ENCODE measurements at places on chromosomes 6 and 20.

DNA sequence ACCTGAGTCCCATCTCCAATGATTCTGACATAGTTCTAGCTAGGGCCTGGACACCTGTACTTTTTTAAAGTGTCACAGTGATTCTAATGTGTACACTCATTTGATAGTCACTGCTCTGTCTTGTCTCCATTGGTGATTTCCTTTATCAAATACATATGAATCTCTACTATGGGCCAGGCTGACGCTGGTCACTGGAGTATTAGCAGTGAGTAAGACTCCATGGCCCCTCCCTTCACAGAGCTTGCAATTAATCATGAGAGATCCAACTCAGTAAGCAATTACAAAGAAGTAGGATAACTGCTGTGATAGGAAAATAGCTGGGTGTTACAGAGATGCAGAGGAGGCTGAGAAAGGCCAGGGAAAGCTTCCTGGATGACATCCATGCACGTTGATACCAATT lies 19.3 kb upstream of the SASH1 start:
- DNase-seq: no peak

DNA sequence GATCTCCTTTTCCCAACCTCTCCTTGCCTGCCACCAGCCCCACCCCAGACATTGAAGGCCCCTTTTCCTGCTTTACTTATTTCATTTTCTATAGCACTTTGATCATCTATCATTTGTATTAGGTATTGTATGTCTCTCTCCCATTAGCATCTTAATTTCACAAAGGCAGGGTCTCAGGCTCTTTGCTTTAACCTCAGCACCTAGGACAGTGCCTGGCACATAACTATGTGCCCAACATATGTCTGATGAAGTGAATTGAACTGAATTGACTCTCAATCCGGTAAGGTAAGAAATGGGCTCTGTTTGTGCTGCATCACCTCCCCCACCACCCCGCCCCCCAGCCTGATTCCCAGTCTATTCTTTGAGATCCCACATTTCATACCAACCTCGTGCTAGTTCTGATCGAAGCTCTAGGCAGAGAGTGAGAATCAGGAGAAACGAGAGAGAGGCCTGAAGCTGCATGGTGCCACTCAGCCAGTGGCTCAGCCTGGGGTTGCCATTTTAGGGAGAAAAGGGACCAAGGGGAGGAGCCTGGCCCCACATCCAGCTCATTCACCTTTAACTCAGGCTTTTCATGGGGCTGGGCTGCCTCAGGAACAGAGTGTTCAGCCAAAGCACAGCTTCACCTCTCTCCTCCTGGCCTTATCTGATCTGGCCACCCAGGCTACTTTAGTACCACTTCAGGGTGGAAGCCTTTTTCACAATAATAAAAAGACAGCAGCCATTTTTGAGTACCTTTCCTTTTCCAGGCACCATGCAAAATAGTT lies at the start of gene SPINT3:
SPINT3 (minus strand) TSS at position 476 of the 767 bp plus-strand sequence; CDS start at position 462, 14 bp downstream.
- no peak for DNase-seq

DNA sequence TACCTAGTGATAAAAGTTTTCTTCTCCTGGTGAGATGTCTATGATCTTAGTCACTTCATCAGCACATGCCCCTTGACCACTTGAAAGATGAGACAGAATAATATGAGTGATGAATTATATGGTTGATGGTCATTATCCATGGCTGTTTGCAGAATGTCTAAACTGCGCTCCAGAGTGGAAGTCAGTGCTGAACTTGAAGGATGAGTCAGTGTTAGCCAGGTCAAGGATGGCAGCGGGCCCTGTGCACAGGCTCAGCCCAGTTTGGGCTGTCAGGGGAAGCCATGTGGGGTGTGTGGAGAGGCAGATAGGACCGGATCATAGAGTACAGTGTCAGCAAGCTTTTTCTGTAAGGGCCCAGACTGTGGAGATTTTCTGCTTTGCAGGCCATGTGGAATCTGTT lies 67.2 kb upstream of the KIF25 start:
- no peak for DNase-seq

GRCh38 chr6:142816031-142816430 lies 128.9 kb downstream of the HIVEP2 start:
- DNase-seq: no peak

DNA sequence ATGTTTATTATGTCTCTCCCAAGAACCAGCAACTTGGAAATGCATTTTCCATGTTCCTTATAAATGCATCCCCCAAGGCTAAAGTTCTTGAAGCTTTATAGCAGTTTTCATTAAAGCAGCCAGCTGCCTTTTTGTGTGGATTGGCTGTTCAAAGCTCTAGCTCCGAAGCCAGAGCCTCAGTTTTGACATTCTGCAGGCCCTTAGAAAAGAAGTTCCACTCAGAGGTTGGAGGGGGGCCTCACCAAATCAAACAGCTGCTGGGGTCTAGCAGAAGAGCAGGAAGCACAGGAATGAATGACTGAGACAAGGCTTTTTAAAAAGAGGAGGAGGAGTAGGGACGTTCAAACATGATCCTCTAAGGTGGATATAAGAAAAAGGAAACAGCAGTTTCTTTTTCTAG lies 4.2 kb upstream of the POU3F2 start:
- DNase-seq: no peak

DNA sequence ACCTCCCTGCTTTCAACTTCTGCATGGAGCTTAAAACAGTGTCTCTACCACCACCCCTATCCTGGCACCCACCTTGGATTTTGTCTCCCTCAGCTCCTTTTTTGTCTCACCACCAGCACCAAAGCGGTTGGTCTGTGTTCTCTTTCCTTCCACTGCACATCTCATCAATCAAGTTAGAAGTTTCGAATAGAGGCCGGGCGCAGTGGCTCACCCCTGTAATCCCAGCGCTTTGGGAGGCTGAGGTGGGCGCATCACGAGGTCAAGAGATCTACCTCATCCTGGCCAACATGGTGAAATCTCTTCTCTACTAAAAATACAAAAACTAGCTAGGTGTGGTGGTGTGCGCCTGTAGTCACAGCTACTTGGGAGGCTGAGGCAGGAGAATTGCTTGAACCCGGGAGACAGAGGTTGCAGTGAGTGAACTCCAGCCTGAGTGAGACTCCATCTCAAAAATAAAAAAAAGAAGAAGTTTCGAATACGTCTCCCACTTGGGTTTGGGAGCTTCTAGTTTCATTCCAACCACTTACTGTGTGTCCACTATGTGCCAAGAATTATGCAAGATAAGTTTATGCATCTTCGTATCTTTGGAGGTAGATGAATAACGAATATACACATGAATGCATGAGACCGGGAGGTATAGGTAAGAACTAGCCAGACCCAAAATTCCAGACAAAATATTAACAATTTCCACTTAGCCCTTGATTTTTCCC lies 5.9 kb downstream of the PCED1A start:
- no peak for DNase-seq

GRCh38 chr6:24126586-24127192 lies 674 bp downstream of the NRSN1 start:
- DNase-seq: peak; percentile 76

GRCh38 chr6:166615059-166615770 lies 11.8 kb downstream of the RPS6KA2 start:
- DNase-seq: no peak

DNA sequence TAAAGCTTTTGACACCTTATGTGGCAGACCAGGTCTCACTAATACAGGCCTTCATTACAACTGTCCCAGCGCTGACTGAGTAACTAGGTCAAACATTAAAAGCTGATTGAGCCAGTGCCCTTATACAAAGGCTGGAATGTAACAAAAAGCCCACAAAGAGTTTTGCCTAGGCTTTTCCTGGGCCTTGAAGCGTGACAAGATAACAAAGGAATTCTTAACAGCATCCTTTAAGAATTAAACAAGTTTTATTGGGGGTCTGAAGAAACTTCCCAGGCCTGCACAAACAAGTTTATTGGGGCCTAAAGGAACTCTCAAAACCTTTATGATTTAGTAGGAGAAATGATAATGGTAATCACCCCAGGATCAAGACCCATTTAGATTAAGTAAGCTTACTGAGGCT lies 267.6 kb upstream of the FAM83B start:
- DNase-seq: no peak

- DNase-seq: no peak
These were observed 65.6 kb downstream of the PLG start for GRCh38 chr6:160767647-160768019.

DNA sequence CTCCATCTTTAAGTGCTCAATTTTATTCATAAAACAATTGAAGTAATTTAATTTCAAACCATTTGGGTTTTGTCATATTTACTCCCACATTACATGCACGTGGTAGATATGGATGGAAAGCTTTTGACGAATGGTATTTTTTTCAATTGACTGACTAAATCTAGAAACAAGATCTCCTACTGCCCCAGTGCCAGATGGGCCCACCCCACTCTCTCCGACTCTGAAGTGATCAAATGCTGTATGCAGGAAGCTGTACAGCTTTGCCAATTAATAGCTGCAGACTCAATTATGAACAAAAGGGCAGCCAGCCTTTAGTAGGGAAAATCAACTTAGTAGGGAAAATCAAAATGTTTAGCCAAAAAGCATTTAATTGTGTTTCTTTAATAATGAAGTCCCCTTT lies 46.2 kb downstream of the PACRG start:
- DNase-seq: no peak

DNA sequence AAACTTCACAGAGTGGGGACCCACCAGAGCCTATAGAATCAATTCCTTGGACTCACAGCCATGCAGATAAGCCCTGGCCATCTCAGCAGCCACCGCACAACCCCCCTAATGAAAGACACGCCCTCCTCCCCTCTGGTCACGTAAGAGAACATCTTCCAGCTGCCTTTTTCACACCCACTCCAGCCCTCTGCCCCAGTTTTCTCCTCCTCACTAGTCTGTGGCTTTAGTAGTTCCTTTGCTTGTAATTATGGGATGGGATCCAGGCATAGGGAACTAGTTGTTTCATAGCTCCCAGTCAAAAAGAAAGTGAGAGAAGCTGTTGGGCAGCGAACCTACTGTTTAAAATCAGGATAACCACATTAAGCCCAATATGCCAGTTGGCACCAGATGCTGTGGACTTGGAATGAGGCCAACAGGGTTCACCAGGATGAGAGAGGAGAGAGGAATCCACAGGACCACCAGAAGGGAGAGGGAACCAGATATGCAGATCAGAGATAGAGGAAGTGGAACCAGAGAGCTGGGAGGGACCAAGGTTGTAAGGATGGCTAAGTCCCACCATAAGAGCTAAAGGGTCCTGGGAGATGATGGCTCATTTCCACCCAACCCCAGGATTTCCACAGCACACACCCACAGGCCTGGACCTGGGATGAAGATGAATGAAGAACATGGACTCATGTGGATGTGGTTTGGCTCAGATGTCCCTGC lies 9.0 kb upstream of the BTN3A1 start:
- DNase-seq: no peak

DNA sequence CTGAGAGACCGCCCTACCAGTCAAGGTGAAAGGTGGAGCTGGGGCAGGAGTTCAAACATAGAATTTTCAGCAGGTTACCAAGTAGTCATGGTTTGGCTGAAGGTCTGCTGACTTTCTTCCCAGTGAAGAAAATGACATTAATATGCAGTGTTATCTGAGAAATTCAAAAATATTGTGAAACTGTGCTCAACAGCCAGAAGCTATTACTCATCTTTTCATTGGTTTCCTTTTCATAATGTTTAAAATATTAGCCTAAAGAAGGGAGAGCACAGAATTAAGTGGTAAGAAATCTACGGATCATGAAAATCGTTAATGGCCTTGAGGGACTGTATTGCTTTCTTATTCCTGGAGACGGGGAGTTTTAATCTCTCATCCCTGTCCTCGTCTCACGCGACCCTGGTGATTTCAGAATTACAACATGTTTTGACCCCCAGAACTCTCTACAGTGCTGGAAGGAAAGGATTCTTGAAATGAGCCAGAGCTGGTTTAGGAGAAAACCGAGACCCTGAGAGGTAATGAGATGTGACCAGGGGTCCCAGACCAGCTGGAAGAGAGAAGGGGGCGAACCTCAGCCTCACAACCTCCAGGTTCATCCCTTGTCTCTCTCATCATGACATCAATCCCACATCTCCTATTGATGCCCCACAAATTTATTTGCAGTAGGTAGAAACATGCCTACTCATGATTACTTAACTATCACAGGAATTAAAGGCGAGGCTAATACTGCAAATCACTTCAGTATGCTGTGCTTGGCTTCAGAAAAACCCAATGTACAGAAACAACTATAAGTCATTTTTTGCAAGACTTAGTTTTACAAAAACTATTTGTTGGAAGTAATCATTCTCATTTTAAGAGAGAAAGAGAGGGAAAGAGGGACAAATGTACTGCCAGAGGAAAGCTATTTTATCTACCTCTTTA lies 209.5 kb downstream of the FNDC1 start:
- no peak for DNase-seq

DNA sequence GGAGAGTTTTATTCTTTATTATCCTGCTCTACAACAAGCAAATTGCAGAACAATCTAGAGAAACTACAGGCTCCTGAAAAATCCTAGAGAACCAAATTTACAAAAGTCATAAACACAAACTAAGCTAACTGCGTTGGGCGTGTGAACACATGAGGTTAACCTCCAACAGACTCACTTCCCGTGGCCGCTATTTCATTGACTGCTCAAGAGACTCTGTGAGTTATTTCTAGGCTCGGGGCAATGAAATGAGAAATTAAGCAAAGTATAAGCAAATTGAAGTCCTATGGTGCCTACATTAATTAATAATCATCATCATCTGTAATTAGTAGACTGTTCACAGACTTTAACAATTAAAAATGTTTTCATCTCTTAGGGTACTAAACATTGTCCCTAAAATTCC lies 100.0 kb downstream of the MBOAT1 start:
- no peak for DNase-seq

DNA sequence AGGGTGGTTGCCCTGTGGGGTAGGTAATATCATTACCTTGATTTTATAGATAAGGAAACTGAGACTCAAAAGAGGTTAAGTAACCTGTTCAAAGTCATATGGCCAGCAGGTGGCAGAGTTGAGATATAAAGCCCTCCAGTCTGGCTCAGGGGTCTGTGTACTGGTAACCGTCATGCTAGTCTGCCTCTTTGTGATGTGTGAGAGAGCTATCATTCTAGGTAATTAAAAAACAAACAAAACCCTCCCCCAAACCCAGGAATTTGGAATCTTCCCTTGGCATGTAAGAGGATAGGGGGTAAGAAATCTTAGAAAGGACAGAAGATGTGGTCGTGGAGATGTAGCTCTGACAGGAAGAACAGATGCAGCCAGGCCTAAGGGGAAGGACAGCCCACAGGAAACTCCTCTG lies 206.0 kb downstream of the CDC5L start:
- DNase-seq: peak; percentile 53

DNA sequence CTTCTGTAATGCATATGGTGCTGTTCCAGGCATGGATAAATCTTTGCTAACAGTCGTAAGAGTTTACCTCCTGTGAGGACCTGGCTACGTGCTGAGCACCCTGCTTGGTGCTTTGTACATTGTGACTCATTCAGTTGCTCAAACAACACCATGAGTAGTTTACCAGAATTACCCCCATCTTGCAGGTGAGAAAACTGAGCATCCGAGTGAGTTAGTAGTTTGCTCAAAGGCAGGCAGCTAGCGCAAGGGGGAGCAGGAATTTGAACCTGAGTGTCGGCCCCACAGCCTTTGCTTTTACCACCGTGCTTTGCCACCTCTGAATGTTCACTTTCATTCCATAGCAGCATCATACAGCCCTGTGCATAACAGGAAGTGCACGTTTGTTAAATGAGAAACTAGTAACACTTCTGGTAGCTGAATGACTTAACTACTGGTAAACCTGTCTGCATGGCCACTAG lies 121.9 kb downstream of the MTHFD1L start:
- DNase-seq: no peak

GRCh38 chr6:8392569-8392968 lies 42.8 kb downstream of the SLC35B3 start:
- peak; percentile 31 for DNase-seq

GRCh38 chr6:133070410-133071043 lies 170.6 kb upstream of the EYA4 start:
- DNase-seq: no peak

GRCh38 chr6:114144887-114145851 lies 174.2 kb upstream of the HDAC2 start:
- no peak for DNase-seq
